ENCODE measurements at places on chromosomes 16 and 17.

- no peak for DNase-seq
Observed at GRCh38 chr17:50347117-50347893, 1.4 kb downstream of the XYLT2 start.

- DNase-seq, result peak; percentile 64
Observed at GRCh38 chr16:8936421-8936820, 27.3 kb downstream of the USP7 start.

DNA sequence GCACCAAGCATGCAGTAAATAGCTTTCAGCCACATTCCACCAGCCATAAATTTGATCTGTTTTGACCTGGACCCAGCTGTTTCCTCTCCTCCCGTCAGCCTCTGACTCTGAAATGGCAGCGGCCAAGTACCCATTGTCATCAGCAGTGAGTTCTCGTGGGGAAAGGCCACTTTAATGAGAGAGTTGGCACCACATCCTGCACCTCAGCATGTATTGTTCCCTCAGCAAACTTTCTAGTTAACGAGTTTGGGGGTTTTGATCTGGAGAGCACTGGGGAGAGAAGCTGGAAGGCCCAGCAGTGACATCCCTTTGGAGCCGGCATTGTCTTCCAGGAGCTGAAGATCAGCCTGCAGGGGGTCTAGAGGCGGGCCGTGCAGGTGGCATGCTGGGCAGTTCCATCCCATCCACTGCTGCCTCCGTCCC lies 84.9 kb downstream of the RPA1 start:
- DNase-seq, result no peak

GRCh38 chr17:61809816-61810392 lies 53.4 kb downstream of the BRIP1 start:
- no peak for DNase-seq

GRCh38 chr17:78001182-78001581 lies 42.7 kb downstream of the TNRC6C start:
- DNase-seq, result no peak

GRCh38 chr17:45791935-45792334 lies 7.8 kb downstream of the CRHR1 start:
- DNase-seq, result no peak

DNA sequence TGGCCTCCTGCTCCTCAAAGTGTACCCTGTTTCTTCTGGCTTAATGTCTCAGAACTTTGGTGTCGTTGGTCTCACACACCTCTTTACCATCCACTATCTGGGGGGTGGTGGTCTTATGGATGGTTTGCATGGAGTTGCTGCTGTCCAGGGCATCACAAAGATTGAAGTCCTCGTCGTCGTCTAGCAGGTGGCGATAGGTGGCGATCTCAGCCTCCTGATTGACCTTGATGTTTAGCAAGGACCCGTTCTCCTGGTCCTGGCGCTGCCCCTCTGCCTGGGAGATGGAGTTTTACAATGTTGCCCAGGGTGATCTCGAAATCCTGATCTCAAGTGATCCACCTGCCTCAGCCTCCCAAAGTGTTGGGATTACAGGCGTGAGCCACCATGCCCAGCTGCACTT lies 31.1 kb upstream of the HELZ start:
- no peak for DNase-seq

DNA sequence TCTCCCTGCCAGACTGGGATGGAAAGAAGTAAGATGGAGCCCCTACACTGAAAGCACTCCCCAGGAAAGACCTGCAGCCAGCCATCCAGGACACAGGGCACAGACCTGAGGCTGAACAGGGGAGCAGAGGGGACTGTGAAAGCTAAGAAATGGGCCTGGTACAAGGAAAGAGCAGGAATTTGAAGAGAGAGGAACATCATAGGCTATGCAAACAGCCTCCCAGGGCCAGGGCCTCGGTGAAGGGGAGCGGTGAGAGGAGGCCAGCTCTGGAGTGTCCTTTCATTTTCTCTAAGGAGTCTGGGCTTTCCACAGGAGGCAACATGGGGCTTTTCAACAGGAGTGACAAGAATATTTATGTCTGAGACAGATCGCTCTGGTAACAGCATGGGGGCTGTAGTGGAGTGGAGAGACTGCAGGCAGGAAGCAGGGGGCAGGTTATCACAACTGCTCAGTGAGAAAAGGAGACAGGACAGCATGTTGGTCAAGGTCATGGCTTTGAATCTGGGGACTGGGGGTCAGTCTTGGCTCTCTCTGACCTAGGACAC lies 50.1 kb downstream of the TOM1L2 start:
- no peak for DNase-seq

DNA sequence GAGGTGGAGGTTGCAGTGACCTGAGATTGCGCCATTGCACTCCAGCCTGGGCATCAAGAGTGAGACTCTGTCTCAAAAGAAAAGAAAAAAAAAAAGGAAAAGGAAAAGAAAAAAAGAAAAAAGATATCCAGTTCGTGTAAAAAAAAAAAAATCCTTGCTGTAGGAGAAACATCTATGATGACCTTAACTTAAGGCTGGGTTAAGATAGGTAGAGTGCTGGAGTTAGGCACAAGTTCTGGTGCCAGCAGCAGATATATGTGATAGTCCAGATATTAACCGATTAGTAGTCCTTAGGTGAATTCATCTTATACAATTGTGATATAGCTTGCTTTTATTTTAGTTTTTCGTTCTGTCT lies 17.2 kb downstream of the PSMD11 start:
- no peak for DNase-seq

DNA sequence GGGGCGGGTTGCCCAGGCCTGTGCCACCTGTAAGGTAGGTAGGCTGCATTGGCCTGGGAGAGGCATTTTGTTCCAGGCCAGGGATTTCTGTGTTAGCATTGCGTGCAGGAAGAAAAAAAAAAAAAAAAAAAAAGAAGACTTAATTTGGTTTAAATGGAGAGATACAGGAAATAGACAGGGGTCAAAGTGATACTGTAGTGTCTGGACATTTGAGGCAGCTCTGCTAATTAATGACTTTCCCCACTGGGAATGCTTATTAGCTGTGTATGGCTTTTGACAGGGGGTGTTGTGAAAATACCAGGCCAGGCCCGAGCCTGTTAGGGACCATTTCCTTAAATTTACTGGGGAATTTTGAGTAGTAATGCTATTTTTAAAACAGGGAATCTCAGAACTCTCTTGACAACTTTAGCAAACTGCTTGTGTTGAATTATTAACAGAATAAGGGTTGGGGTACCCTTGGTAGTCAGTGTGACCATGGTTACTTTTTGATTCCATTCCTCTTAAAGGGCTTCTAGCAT lies 1.0 kb downstream of the MAP2K4 start:
- no peak for DNase-seq

GRCh38 chr17:56087199-56087598 lies 66.1 kb upstream of the ANKFN1 start:
- no peak for DNase-seq

DNA sequence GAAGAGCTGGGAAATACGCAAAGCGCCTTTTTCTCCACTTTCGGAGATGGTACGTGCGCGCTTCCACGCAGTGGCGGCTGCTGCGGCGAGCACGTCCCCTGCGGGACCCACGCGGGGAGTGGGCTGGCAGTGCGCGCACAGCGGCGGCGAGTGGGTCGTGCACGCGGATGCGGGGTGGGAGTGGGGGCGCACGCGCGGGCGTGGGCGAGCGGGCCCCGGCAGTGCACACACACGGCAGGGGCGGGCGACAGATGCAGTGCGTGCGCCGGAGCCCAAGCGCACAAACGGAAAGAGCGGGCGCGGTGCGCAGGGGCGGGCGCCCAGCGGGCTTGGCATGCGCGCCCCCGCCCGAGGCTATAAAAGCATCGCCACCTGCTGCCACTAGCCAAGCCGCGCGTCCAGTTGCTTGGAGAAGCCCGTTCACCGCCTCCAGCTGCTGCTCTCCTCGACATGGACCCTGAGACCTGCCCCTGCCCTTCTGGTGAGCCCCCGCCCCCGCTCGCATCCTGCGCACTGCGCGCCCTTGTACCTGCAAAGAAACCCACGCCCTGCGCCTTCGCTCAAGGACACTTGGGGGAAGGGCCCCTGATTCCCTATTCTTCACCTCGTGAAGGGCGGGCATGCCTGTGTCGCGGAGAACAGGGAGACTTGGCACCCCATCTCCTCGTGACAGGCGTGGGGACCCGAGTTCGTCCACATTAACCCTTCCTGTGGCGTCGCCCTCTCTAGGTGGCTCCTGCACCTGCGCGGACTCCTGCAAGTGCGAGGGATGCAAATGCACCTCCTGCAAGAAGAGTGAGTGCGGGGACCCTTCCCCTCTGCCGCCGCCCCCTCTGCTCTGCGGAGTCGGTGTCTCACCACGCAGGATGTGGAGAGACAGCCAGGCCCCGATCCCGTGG lies at the start of gene MT3:
Gene MT3 (plus strand): TSS at position 388 of the 899 bp plus-strand sequence. CDS start 63 bp downstream, at position 451.
- no peak for DNase-seq

- DNase-seq, result no peak
Observed at GRCh38 chr17:181245-182049, at the start of gene DOC2B. DOC2B (minus strand) TSS chr17:181650; CDS start chr17:181479, 171 bp downstream.

GRCh38 chr16:53515259-53515658 lies 12.2 kb upstream of the AKTIP start:
- DNase-seq, result no peak

GRCh38 chr17:44152875-44153274 lies 11.1 kb downstream of the HROB start:
- DNase-seq, result no peak

GRCh38 chr16:22372882-22373661 lies 1.3 kb downstream of the CDR2 start:
- no peak for DNase-seq

- no peak for DNase-seq
Observed at GRCh38 chr16:64238571-64238970, 883.3 kb downstream of the CDH11 start.

GRCh38 chr16:87295259-87295658 lies 21.9 kb downstream of the C16orf95 start:
- DNase-seq, result no peak

GRCh38 chr16:85571563-85571812 lies 41.6 kb upstream of the GSE1 start:
- DNase-seq, result no peak

DNA sequence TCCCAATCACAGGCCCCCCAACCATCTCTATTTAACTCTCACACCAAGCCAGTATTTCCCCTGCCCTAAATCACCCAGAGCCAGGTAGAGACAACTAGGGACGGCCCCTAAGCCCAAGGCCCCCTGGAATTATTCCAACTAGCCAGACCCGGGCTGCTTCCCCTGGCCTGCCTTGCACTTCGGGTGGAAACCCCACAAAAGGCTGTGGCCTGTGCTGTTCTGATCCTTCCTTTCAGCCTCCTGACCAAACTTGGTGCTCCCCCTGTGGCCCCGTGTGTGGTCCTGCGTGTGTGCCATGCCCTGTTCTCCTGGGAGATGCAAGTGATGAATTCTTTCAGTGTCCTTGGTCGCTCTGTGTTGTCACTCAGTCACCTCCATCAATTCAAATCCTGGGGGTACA lies 14.9 kb downstream of the CCL17 start:
- no peak for DNase-seq

- no peak for DNase-seq
Observed at GRCh38 chr16:83577078-83577745, 230.6 kb upstream of the HSBP1 start.

DNA sequence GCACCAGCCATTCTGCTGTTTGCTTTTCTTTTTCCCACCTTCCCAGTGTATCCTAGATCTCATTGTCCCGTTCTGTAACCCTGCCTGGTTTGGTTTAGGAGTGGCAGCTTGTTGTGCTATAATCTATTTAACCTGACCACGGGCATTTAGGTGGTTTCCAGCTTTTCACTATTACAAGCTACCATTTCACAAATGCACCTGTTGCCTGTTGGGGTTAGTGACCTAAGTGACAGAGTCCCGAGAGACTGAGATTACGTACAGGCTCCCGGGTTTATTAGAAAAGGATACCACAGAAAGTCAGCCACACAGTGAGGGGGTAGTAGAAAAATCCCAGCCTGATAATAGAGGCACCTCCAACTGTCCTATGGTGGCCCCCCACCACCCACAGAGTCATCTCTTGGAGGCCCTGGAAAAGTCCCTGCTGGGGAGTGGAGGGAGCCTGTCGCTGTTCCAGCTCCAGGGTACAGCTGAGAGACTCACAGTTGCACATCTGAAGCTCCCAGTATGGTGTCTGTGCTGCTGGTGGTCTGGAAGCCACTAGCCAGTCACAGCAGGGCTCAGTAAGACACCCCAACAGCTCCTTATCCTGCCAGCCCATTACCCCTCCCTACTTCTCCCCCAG lies 21.2 kb downstream of the CLEC16A start:
- DNase-seq, result no peak

- no peak for DNase-seq
Observed at GRCh38 chr17:79017546-79018369, 6.2 kb upstream of the C1QTNF1 start.

GRCh38 chr16:11361701-11362451 lies 16.6 kb downstream of the RMI2 start:
- no peak for DNase-seq

DNA sequence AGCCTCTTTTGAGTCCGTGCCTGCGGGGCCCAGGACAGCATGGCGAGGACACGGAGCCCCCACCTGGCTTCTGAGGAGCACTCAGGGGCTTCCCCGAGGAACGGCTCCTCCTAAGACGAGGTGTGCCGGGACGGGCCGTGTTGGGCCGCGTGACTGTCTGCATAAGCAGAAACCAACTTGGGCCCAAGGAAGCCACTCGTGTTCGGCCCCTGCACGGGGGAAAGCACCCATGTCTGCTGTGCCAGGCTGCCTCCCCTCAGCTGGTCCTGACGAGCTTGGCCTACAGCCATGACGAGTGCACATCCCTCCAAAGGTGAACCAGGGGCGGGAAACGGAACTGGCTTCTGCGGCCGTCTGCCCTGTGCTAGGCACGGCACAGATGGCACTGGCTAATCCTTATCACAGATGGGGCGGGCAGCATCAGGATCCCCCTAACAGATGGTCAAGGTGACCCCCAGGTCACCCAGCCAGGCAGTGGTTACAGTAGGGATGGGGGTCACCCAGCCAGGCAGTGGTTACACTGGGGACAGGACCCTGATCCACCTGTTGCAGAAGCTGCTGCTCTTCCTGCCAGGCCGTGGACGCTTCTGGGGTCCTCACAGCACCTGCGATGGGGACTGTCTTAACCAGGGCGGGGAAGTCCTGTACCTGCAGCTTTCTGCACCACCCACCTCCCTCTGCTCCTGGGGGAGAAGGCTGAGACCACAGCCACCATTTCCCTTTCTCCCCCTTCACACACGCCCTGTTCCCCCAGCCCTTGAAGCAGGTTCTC lies 25.6 kb downstream of the MRM3 start:
- DNase-seq, result no peak
